ENCODE measurements at places on chromosomes 5 and 9.

GRCh38 chr5:62168506-62169281 lies 137.3 kb upstream of the KIF2A start:
- DNase-seq: no peak

GRCh38 chr5:151949701-151950308 lies 25.2 kb upstream of the GLRA1 start:
- no peak for DNase-seq

GRCh38 chr5:26148569-26149107 lies 889.7 kb downstream of the CDH9 start:
- DNase-seq: no peak

DNA sequence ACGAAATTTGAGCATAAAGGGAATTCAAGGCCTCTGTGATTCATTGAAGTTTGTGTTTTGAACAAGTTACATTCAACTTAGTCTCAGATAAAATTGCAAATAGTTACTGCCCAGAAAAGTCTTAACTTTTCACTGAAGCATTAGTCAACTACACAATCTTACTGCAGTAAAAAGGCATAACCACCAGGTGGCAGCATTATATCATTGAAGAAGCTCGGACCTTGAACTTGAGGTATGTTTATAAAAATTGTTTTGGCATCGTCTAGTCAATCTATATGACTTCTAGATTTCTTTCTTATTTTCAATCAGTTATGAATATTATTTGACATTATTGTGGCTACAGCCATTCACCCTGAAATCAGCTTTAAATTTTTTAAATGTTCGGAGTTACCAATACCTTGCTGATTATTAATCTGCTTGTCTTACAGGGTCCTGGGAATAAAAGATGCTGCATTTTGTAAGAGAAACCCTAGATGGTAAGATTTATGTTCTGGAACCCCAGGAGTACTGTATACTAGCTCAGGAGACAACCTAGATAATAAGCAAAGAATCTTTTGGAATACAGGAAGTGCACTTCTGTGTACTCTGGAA lies 83.9 kb upstream of the GRAMD2B start:
- DNase-seq: peak; percentile 3

GRCh38 chr9:130260816-130261765 lies 4.5 kb upstream of the HMCN2 start:
- DNase-seq: no peak

GRCh38 chr5:72681781-72682180 lies 134.7 kb upstream of the TNPO1 start:
- no peak for DNase-seq
